ENCODE measurements at places on chromosomes 7 and 10.

- DNase-seq, result no peak
Observed at GRCh38 chr7:39709768-39710311, 86.5 kb downstream of the RALA start.

GRCh38 chr7:105330526-105330925, 58.2 kb downstream of the SRPK2 start:
- DNase-seq, result no peak

DNA sequence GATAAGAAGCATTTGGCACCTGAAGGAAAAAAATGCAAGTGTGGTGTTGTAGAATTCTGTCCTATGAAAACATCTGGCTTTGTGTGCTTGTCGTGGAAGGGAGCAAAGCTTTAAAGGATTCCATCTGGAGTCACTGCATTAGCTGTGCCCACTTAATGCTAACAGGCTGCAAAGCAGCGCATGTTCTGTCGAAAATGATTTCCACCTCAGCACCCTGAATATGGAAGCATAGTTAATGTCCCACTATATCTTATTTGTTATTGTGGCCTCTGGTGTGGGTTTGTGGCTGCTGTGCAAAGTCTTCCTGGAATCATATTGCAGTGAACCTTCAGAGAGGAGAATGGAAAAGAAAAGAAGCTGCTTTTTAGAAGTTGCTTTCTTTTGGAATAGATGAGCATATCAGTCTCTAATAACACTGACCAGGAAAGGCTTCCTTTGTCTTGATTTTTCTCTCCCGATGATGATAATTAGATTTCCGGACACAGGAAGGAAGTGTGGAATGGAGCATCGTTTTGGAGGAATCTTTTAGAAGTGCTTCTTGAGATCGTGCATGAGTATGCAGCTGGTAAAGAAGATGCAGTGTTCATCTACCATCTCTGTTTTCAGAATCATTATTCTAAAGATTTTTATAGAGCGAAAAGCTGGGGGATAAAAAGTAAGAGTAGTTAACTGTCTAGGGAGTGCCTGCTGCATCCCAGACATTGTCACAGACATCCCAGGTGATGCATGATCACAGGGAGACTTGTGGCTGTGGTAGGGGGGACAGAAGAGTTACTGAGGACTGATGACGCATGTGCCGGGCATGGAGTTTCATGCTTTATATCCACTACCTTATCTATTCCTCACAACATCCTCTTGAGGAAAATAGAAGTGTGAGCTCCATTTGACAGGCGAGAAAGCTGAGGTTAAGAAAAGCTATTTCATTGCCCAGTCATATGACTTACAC, 54.6 kb downstream of the TEX36 start:
- DNase-seq, result no peak

DNA sequence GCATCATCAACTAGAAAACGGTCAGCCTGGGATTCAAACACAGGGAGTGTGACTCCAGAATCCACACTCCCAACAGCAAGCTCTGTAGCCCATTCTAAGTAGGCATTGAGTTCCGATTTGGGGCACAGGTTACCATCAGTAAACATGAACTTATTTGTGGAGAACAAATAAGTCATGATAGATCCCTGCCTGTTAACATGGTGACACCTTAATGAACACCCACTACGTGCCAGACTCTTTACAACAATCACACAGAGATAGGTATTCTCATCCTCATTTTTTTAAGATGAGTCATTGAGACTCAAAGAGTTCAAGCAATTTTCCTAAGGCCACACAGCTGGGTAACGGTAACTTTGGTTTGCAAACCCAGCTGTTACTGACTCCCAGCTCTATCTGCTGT, 91.5 kb downstream of the LYZL2 start:
- DNase-seq, result no peak

GRCh38 chr7:106522696-106523095, 138.3 kb downstream of the CCDC71L start:
- DNase-seq, result no peak

DNA sequence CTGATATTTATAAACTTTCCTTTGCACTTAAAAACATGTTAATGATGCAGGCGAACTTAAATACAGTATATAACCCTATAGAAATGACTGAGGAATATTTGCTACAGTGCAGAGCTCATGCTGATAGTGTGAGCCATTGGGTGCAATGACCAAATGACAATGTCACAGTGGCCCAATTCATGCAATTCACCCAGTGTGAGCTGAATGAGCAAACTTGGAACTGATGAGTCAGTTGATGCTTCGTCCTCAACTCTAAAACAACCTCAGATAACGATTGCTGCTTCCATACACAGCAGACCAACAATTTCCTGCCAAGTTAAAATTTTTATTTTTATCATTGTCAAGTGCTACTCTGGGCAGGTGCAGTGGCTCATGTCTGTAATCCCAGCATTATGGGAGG, 12.1 kb upstream of the ZC3HAV1L start:
- no peak for DNase-seq

DNA sequence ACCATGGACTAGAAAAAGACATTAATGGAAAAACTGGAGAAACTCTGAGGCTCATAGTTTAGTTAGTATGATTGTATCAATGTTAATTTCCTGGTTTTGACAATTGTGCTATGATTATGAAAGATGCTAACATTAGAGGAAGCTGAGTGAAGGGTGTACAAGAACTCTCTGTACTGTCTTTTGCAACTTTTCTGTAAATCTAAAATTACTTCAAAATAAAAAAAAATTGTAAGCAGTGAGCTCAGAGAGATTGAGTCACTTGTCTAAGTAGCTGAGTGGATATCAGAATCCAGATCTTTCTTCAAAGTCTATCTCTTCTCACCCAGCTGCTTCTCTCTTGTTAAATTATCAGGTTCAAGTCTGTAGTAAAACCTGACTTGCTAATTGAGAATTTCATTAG, 181.1 kb downstream of the PLCE1 start:
- DNase-seq, result no peak

- DNase-seq, result no peak
Observed at GRCh38 chr10:43186150-43186549, 47.9 kb downstream of the CSGALNACT2 start.

GRCh38 chr7:77727936-77728701, 31.9 kb downstream of the RSBN1L start:
- DNase-seq, result no peak

DNA sequence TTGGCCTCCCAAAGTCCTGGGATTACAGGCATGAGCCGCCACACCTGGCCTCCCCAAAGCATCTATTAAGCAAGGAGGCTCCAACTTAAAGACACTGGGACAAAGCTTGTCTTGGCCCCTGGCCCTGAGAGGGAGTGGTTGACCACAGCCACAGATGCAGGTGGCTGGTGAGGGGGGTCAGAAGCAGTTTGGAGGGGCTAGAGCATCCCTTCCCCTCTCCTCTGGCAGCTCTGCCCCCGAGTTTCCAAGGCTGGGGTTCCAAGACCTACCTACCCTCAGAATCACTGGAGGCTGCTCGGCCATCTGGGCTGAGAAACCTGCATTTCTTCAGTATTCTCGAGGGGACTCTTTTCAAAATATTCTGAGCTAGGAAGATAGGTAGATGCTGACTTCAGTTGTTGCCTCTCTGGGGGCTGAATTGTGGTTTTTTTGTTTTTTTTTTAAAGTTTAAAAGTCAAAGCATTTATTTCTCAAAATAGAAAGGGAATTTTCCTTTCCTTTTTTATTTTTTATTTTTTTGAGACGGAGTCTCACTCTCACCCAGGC, 32.6 kb downstream of the DDIT4 start:
- DNase-seq, result no peak

GRCh38 chr7:19375976-19376375, 230.8 kb upstream of the FERD3L start:
- DNase-seq, result no peak

- DNase-seq, result no peak
Observed at GRCh38 chr10:1074052-1074747, 18.0 kb downstream of the WDR37 start.

DNA sequence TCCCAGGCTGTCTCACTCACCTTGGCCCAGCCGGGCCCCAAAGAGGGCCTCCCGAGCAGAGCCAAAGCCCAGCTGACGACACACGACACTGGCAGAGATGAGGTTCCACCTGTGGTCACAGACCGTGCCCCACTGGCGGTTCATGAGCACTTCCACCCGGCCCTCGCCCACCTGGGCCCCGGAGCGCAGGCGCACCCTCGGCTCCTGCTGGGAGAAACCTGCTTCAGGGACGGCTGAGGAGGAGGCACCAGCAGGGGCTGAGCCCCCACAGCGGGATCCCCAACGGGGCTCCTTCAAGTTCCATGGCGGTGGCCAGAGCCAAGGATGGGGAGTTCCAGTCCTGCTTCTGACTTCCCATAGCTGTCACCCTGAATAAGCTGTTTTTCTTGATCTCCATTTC, 10.0 kb downstream of the LOXL4 start:
- DNase-seq, result no peak

GRCh38 chr10:30029164-30029871, 30.1 kb downstream of the JCAD start:
- DNase-seq, result no peak

GRCh38 chr7:71782051-71782450, 630.1 kb downstream of the CALN1 start:
- DNase-seq, result no peak

- no peak for DNase-seq
Observed at GRCh38 chr7:143514487-143514886, 36.8 kb downstream of the TAS2R41 start.

DNA sequence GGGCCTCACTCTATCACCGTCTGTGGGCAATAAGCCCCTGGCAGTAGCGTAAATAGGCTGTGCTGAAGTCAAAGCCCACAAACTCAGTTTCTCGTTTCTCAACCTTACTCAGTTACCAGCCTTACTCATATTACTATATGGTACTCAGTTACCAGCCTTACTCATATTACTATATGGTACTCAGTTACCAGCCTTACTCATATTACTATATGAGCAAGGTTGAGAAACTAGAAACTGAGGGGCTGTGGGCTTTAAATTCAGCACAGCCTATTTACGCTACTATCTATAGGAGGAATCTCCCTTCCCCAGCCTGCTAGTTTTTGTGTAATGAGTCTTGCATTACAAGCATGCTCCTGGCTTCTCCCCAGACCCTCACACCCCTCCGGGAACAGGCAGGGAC, 35.4 kb downstream of the CCDC3 start:
- DNase-seq, result no peak

- DNase-seq, result no peak
Observed at GRCh38 chr7:43395351-43395750, 187.6 kb upstream of the STK17A start.

- no peak for DNase-seq
Observed at GRCh38 chr7:124764847-124765400, 668 bp downstream of the GPR37 start.

GRCh38 chr7:128937647-128938543, at the start of gene IRF5:
TSS of gene IRF5 (plus strand) at chr7:128937927. CDS start at chr7:128942082, 4,155 bp downstream.
- no peak for DNase-seq
